ENCODE measurements at places on chromosomes 3 and 15.

- no peak for DNase-seq
Observed at GRCh38 chr15:65653801-65654521, 32.2 kb downstream of the SLC24A1 start.

DNA sequence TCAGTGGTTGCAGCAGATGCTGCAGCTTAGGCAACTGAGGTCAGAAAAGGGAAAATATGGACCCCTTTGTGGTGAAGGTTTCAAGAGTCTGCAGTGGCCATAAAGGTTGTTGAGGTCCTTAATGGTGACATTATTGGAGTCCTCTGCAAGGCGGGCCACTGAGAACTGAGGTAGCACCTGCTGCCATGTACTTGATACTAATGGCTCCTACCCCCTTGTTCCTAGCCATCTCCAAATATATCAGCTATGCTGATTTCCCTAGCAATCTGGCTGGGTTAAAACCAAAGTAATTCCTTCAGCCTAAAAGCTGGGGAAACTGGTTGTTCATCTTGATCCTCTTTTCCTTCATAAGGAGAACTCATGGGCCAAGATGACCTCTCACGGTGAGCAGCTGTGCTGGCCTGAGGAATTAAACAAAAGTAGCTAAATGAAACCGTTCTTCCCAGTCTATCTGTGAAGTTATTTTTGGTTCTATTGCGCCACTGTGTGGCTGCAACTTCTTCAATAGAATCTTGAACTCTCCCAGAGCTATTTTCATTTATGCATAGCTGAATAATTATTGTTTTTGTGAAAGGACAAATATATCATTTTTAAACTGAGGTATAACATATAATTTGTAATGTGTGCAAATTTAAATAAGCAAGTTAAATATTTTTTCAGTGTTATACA lies 76.1 kb upstream of the PLSCR4 start:
- no peak for DNase-seq

- DNase-seq, result no peak
Observed at GRCh38 chr3:2391896-2392295, 293.2 kb downstream of the CNTN4 start.

GRCh38 chr15:33964665-33965040 lies 3.6 kb upstream of the CHRM5 start:
- DNase-seq, result no peak

GRCh38 chr15:48392356-48392755 lies 61.1 kb downstream of the DUT start:
- DNase-seq, result no peak

GRCh38 chr3:160078533-160078932 lies 89.9 kb downstream of the IL12A start:
- DNase-seq, result no peak

- no peak for DNase-seq
Observed at GRCh38 chr3:34140616-34141015, 342.2 kb downstream of the PDCD6IP start.

DNA sequence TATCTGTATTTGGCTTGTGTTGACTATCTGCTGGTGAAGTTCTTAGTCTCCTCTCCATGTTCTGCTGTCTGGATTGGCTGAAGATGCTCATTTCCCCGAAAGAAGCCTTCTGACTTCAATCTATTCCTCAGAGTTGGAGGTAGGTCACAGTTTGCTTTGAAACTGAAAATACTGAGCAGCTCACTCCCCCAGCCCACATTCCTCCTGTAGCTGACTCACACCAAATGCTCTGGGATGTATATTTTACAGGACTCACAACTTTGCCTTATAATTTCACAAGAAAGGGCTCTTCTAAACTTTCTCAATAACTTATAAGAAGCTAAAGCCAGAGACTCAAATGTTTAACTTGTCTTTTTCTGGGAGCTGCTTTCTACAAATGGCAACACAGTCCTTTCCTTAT lies 36.3 kb upstream of the SNX4 start:
- no peak for DNase-seq

GRCh38 chr3:56688191-56688590 lies 5.1 kb upstream of the TASOR start:
- no peak for DNase-seq

GRCh38 chr3:137845194-137845593 lies 81.1 kb downstream of the SOX14 start:
- no peak for DNase-seq

DNA sequence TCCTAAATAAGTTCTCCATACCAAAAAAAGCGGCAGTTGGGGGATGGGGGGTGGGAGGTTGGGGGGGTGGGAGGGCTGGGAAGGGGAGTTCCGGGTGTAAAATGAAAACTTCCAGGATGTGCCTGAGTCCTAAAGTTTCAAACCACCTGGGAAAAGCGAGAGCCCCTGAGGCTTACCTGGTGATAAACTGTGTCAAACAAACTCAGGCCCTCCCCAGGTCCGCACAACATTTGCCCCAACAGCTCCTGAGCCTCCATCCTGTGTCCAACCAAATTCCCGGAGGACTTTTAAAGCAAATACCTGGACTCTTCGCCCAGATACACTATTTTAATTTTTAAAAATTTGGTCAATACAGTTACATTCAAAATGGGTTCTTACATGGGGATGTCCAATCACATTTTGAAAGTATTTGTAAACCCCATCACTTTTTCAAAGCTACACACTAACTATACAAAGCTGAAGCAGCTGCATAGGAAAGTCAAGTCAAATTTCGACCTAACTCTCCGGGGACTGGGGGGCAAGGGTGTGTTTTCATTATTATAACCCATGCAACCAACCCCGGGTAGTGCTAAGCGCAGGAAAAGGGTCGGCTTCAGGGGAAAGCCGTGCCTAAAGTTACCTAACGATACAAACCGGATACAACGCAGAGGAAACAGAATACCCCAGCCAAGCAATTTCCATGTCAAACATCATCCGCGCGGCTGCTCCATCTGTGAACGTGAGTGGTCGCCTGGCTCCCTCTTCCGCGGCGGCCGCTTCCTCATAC lies 685 bp upstream of the FOXB1 start:
- DNase-seq, result no peak

- no peak for DNase-seq
Observed at GRCh38 chr15:67167091-67167490, 87.4 kb downstream of the AAGAB start.

DNA sequence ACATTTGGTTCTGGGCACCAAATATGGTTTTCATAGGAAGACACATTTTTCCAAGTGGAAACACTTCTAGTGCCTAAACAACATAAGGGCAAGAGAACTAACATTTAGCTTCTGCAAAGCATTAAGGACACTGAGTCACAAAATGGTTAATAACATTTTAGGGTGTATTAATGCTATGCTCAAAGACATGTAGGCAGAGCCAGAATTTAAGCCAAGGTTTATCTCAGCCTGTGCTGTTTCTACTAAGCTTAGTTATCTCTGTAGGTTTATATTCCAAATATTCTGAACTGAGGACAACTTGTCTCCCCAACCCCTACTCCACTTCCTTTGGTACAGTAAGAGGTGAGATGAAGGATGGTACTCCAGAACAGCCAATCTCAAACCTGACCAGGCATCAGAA lies 54.1 kb upstream of the AKAP13 start:
- no peak for DNase-seq

- no peak for DNase-seq
Observed at GRCh38 chr15:70133781-70134421, 36.2 kb upstream of the TLE3 start.

DNA sequence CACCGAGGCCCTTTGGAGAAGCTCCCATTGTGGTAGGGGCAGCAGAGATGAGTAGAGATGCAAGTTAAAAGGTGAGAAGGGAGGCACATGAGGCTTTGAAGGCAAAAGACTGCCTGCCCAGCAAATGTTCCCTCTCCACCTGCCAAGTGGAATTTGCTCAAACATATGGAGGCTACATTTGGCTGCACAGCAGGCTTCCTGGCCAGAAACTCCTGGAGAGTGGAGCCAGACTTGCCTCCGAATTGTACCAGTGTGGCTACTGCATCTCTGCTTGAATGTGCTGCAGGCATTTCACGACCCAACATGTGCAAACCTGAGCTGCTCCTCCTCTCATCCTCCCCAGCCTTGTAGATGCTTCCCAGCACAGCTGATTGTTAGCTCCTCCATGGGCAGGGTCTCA lies 229.2 kb downstream of the ZNF621 start:
- DNase-seq, result no peak

GRCh38 chr15:94451466-94451865 lies 220.1 kb downstream of the MCTP2 start:
- no peak for DNase-seq

- DNase-seq, result no peak
Observed at GRCh38 chr15:66941108-66941711, 124.2 kb upstream of the SMAD3 start.

GRCh38 chr3:15690748-15691147 lies 89.2 kb downstream of the BTD start:
- no peak for DNase-seq

- no peak for DNase-seq
Observed at GRCh38 chr3:134846911-134847317, 51.9 kb downstream of the EPHB1 start.

DNA sequence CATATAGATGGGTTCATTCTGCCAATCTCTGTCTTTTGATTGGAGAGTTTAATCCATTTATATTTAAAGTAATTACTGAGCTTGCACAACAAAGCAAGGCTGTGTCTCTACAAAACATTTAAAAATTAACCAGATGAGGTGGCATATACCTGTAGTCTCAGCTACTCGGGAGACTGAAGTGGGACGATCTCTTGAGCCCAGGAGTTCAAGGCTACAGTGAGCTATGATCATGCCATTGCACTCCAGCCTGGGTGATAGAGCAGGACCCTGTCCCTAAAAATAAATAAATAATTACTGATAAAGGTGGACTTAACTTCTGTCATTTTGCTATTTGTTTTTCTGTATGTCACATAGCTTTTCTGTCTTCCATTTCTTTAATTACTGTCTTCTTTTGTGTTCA lies 78.1 kb downstream of the PDE8A start:
- no peak for DNase-seq

DNA sequence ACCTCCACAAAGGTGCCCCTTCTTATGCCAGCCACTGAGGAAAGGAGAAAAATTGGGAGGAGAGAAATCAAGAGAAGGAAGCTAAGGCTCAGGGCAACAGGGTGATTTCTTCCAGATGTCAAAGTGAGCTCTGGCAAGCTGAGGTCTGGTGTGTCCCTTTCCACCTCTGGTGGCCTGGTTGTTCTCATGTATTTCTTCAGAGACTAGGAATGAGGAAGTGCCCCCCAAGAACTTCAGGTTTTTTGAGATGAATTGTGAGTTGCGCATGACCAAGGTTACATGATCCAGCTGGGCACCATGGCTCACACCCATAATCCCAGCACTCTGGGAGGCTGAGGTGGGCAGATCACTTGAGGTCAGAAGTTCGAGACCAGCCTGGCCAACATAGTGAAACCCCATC lies 5.6 kb downstream of the RAB6B start:
- DNase-seq, result no peak

GRCh38 chr3:31314258-31314657 lies 218.5 kb upstream of the STT3B start:
- DNase-seq, result no peak

DNA sequence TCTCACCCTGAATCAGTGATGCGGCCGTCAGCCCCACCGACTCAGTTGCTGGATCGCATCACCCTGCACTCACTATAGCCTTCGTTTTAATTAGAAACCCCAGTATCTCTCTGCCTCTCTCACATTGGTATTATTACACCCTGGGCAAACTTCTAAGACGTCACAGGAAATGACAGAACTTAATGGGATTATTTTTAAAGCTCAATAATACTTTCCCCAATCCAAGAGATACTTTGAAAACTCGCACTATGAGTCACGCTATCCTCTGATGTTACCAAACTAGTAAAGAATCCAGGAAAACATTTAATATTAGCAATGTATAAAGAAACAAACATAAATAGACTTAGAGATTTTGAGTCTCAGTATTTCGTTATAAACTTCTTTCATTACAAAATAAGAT lies 36.6 kb downstream of the RUBCN start:
- DNase-seq, result no peak

- DNase-seq, result no peak
Observed at GRCh38 chr3:127699416-127700300, 26.9 kb downstream of the ABTB1 start.

GRCh38 chr3:192409838-192410683 lies 317.3 kb downstream of the FGF12 start:
- DNase-seq, result no peak

GRCh38 chr3:10251006-10251405 lies 2.7 kb downstream of the TATDN2 start:
- DNase-seq, result no peak

- no peak for DNase-seq
Observed at GRCh38 chr3:55445551-55445950, 41.6 kb downstream of the WNT5A start.

- no peak for DNase-seq
Observed at GRCh38 chr15:62578546-62578945, 413.5 kb upstream of the C2CD4B start.

- no peak for DNase-seq
Observed at GRCh38 chr3:130699765-130700164, 46.9 kb downstream of the PIK3R4 start.

GRCh38 chr15:101250873-101251829 lies 697 bp downstream of the CHSY1 start:
- no peak for DNase-seq

- DNase-seq, result no peak
Observed at GRCh38 chr3:62436785-62437184, 63.4 kb upstream of the FEZF2 start.

DNA sequence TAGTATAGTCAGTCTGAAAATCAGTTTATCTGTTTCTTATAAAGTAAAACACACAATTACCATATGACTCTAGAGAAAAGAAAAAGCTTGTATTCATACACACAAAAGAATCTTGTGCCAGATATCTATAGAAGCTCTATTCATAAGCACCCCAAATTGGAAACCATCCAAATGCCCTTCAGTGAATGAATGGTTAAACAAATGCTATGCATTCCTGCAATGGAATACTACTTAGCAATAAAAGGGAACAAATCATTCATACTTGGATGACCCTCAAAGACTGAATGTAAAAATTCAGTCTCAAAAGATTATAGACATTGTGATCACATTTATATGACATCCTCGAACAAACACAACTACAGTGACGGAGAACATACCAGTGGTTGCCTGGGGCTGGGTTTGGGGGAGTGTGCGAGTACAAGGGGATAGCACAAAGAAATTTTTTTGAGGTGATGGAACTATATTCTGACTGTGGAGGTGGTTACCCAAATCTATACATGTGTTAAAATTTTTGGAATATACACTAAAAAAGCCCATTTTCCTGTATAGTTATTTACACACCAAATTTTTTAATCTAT lies 680.6 kb downstream of the NTRK3 start:
- no peak for DNase-seq

DNA sequence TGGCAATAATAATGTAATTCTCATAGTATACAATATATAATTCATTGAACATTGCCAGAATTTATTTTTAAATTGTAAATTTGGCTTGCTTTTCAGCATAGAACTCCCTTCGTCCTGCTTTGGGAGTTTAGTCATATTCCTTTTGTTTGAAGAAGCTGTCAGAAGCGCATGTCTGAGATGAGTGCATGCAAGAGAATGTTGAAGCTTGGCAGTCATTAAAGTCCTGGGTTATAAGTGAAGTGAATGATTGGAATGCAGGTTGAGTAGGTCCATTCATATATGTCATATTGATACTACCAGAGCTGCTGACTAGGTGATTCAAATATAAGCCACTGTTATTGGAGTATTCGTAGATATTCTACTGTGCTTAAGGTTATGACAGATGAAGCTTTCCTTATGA lies 243.6 kb upstream of the MDFIC2 start:
- DNase-seq, result no peak

- DNase-seq, result no peak
Observed at GRCh38 chr15:57624730-57625129, 33.0 kb downstream of the MYZAP start.
